Mesendoderm (in vitro differentiated cells): ENCODE measurements at places on chromosomes 13 and 19.

GRCh38 chr13:32829676-32830335, 186.4 kb upstream of the KL start:
- DNase-seq, result peak; percentile 88

GRCh38 chr19:50874211-50874610, 972 bp downstream of the KLK2 start:
- DNase-seq, result no peak

GRCh38 chr19:1106841-1107660, 3.3 kb downstream of the GPX4 start:
- peak; percentile 63 for DNase-seq

- no peak for DNase-seq
Observed at GRCh38 chr19:11704626-11705025, 34.1 kb downstream of the ZNF823 start.

DNA sequence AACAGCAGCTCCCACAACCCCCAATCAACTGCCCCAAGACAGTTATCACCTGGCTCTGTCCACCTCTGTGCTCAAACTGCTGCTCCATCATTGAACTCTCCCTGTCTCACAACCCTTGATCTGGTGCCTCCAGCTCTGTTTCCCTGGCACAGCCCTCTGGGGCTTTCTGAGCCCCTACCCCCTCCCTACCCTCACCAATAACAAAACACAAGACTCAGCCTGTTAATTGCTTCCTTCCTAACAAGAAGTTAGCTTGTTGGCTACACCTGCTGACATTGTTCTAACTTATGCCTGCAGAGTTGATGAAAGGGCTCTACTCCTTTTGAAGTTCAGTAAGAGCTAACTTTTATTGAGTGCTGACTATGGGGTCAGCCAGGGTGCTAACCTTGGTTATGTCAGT, 99.4 kb upstream of the FNDC3A start:
- DNase-seq, result no peak

DNA sequence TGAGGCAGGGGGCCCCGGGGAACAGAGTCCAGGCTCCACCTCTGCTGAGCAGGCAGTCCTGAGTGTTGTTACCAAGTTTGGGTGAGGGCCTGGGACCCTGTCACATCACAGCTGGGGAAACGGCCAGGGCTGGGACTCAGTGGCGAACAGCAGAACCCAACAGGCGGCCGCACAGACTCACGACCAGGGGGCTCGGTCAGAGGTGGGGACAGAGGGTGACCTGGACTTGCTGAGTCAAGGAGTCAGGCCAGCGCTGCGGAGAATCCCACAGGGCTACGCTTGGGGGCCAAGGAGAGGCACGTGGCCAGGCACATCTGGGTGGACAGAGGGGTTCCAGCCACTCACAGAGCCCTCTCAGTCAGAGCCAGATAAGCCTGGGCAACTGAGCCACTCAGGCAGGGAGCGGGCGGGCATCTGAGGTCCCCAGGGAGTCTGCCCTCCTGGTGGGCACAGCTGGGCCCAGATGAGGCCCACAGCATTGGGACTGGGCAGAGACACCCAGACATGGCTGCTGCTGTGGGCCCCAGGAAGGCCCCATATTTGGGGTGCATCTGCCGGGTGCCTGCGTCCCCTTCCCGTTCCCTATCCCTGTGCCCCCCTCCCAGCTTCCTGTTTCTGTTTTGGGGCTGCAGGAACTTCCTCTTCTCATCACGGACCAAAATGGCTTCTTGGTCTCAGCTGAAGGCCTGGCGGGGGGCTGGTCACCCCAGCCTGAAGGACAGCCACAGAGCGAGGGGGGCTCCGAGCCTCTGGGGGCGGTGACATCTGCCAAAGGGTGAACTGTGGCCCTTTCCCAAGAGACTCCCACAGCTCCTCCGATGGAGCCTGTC, 34.0 kb downstream of the CEBPA start:
- no peak for DNase-seq

- DNase-seq, result peak; percentile 37
Observed at GRCh38 chr13:76538004-76538403, 348.2 kb downstream of the KCTD12 start.

DNA sequence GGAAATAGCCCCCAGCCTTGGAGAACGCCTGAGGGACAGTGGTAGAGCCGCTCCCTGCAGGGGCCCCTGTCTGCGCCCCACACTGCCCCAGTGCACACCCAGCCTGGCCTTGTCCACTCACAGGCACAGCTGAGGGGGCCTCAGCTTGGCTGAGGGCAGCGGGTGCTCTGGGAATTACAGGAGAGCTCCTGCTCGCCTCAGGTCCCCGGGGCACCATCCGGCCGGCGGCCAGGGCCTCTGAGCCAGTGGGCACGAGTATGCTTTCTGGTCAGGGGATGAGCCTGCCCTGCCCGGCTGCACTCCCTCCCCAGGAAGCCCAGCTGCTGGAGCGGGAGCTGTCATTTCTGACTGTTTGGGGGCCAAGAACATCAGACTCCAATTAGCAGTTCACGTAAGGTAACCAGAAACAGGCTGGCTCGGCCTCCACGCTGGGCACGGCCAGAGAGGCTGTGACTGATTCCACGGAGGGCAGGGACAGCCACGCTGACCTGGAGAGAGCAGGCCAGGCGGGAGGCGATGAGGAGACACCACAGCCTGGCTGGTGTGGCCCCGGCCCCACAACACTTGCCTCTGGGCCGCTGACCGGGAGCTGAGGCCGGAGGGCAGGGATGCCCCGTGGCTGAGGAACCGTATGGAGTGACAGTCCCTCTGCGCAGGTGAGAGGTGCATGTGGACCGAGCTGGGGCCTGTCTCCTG, 15.4 kb downstream of the CEBPG start:
- no peak for DNase-seq

DNA sequence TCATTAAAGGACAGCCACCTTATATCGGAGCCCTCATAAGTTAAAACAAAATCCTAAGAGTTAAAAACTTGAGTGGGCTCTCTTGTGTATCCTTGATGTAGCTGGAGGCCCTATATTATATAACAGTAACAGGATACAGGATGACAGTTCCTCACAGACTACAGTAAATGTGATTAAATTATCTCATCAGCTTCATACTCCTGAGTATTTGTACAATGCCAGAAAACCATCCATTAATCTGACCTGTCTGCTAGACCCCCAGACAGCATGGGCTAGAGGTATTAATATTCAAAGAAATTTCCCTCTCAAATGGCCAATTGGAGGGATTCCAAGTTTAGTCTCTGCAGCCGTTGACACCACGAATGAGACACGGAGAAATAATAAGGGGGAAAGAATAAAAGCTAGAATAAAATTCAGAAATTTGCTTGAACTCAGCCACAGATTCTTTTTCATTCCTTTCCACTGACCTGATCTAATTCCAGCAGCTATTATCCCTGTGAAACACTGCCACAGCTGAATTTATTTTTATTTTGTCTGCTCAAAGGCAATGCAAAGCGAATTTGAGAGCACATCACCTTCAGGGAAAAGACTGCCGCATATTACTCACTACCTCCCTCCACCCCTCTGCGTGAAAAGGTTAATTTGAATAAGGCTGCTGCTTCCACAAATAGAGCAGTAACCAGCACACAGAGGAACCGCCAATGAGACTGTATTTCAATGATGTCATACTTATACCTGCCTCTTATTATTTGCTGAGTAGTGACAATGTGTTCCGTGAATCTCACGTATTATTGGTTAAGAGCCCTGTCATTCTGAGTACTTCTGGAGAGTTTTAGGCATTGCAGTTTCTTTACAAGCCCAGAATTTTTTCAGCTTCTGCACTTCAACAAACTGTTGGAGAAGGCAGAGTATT, 155.9 kb upstream of the KLF12 start:
- DNase-seq, result peak; percentile 97

GRCh38 chr19:31419871-31420445, 70.7 kb upstream of the TSHZ3 start:
- DNase-seq, result no peak

GRCh38 chr19:55354698-55355212, at the start of gene COX6B2:
COX6B2 (minus strand) TSS chr19:55354719; CDS start chr19:55354521, 198 bp downstream.
- no peak for DNase-seq

- no peak for DNase-seq
Observed at GRCh38 chr13:74871369-74872070, 610.4 kb downstream of the TBC1D4 start.

DNA sequence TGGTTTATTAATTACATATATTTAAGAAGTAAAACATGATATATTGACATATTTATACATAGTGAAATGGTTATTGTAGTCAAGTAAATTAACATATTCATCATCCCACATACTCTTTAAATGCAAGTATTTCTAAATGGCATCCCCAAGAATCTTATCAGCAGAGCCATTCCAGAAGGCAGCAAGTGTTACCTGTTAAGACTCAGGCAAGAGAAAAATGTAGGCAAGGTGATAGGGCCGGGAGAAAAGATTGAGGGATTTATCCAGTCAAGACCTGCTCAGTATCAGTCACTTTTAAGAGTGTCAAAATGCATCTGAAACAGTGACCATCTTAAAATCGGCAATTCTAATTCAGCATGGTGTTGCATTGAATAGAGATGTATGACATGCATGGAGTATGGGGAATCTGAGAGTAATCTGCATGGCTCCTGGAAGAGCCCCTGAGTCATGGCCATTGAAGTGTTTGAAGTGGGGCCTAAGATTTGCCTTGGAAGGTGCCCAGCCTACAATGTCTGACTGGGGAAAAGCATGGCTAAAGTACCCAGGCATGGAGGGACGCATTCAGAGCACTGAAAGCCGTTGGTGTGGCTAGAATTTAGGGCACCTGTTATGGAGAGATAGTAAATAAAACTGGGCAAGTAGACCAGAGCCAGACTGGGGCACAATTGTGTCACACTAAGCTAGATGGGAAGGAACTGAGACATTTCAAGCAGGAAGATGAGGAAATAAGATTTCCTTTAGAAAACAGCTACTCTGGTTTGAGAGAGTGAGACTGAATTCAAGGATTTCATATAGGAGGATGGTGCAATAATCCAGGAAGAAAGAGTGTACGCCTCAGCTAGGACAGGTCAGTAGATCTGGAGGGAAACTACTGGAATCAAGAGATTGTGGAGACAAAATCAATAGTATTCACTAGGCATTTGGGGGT, 25.0 kb upstream of the C1QTNF9B start:
- DNase-seq, result peak; percentile 80

- DNase-seq, result no peak
Observed at GRCh38 chr13:28568286-28568685, 73.4 kb upstream of the FLT1 start.

DNA sequence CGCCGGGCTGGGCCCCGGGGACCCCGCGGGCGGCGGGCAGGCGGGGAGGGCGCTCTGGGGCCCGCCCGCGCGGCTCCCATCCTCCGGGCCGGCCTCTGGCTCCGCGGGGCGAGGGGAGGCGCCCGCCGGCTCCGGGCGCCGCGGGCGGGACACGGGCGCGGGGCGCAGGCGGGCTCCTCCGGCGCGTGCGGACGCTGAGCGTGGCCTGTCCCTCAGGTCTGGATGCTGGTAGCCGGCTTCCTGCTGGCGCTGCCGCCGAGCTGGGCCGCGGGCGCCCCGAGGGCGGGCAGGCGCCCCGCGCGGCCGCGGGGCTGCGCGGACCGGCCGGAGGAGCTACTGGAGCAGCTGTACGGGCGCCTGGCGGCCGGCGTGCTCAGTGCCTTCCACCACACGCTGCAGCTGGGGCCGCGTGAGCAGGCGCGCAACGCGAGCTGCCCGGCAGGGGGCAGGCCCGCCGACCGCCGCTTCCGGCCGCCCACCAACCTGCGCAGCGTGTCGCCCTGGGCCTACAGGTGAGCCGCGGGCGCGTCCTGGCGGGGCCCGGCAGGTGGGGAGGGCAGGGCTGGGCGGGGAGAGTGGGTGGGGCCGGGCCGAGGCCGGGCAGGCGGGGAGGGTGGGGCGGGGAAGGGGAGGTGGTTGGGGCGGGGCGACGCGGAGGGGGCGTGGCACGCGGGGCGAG, 420 bp downstream of the IL17D start:
- peak; percentile 84 for DNase-seq
